Activated naive CD4-positive, alpha-beta T cell (primary cell): ENCODE measurements at places on chromosomes 11 and 22.
A peak's percentile ranks its signal among the peaks of the same experiment; 100 is the strongest.

- DNase-seq: no peak
These were observed 20.4 kb upstream of the LRRC55 start for GRCh38 chr11:57161351-57161750.

DNA sequence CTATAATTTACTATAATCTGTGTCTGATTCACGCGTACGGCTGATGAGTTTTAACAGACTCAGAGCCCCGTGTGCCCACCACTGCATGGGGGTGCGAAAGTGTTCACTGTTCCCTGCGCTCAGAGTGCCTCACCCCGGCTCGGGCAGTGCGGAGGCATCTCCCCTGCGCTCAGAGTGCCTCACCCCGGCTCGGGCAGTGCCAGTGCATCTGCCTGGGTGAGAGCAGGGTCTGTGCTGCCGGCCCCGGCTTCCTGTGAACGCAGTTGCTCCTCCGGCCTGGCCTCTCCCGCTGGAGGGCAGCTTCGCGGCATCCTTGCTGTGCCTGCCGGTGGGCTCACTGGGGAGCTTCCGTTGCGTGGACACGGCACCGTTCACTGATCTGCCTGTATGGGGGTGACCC is 14.2 kb downstream of the PTDSS2 start:
- DNase-seq: no peak

- DNase-seq: no peak
These were observed 198.2 kb downstream of the SWAP70 start for GRCh38 chr11:9861860-9862725.

DNA sequence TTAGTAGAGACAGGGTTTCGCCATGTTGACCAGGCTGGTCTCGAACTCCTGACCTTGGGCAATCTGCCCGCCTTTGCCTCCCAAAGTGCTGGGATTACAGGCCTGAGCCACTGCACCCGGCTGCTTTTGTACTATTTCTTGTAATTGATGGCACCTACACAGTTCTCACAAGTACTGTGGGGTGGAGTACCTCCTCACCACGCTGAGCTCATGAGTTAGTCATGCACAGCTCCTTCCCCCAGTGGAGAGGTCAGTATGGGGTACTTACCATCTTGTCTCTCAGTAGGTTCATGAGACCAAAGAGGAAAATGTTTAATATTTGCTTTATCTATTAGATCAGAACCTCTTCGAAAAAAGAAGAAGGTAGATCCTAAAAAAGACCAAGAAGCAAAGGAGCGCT is 2.1 kb downstream of the MRPL40 start:
- DNase-seq: no peak

GRCh38 chr22:20126284-20127029 is 5.1 kb upstream of the ZDHHC8 start:
- no peak for DNase-seq

GRCh38 chr11:1889224-1889930 is 2.3 kb downstream of the PRR33 start:
- no peak for DNase-seq

DNA sequence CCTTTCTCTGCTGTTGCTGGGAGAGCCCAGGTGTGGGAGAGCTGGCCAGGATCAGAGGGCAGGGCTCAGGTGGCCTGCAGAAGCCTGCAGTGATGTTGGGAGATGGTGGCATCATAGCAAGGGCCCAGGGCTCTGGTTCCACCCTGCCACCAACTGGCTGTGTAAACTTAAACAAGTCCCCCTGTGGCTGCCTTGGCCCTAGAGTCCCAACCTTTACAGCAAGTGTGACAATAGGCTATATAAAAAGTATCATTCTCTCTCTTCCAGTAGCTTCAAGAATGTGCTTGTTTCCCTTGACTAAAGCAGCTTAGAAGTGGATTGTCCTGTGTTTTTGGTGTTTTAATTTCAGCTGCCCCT is 201.8 kb upstream of the E2F8 start:
- DNase-seq: no peak

DNA sequence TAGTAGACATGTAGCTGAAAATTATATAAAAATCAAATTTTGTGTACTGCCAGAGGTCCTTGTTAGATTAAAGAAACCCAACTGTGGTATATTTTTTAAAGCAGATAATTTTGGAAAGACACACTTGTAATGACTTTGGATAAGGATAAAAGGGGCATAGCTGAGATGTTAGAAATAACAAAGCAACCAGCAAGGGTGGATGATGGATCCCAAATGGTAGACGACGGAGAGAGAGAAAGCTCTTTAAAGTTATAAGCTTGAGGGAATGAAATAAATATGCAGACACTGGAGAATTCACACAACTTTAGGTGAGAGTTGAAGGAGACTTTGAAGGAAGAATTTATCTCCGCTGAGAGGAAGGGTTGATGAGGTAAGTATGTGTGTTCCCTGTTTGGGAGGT is 10.6 kb downstream of the NCAM1 start:
- no peak for DNase-seq

DNA sequence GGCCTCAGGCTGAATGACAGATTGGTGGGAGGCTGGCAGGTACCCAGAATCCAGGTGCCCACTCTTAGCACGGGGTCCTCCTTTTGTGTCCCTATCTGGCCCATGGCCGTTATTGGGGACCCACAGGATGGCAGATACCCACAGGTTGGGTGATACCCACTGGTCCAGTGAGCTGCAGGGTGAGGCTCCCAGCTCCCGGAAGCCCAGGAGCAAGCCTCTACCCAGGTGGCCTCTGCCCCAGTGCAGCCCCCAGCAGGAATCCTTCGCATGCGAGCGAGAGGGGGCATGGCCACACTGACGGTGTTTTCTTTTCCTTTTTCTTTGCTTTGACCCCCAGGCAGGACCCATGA is 116.1 kb downstream of the PHF21B start:
- no peak for DNase-seq

GRCh38 chr22:41216984-41217383 is 11.9 kb downstream of the L3MBTL2 start:
- DNase-seq: no peak

DNA sequence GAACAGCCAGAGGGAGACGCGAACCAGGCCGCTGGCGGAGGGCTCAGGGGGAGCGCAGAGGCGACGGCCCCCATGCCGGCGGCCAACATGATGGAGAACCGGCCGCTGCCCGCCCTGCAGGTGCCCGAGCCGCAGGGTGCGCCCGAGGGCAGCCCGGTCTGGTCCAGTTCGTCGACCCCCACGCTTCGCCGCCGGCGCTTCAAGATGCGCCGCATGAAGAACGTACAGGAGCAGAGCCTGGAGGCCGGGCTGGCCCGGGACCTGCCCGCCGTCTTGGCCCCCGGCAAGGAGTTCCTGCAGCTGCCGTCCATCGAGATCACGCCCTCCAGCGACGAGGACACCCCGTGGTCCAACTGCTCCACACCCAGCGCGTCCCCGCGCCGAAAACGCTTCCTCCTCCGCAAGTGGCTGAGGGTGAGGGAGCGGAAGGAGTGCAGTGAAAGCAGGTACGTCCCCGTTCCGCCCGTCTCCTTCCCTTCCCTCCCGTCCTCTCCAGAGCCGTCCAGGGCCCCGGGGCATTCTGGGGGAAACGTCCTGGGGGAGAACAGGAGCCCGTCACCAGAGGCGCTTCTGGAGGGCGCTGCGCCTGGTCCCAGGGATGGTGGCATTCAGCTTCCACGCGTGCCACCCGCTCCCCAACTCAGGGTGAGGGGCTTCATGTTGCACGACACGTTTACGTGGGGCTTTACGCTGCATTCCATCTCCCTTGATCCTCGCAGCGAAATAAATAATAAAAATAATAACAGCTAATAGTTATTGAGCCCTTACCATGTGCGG is 840 bp downstream of the GRAMD1B start:
- DNase-seq: peak; percentile 30

DNA sequence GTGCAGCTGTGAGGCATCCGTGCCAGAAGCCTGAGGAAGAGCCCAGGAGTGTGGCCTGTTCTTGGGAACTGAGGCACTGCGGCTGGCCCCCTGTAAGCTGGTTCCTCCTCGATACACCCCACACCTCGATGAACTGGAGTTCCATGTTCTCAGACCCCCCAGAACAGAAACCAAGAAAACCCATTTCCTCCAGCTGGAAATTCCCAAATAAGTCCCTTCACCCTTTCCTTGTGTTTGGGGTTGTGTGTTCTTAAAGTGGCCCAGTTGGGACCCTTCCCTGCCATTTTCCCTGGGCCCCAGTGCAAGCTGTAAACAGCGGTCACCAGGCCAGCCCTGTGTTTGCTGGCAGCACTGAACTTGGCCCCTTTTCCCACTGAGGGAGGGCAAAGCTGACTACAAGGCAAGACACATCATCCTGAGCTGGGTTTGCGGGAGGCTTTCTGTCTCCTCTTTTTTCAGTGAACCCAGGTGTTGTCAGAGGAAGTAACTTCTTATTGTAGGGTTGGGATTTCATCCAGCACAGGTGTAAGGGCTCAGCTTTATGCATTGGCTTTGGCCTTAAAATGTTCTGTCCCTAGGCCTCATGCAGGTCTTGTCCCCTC is 60.1 kb upstream of the MPEG1 start:
- no peak for DNase-seq

DNA sequence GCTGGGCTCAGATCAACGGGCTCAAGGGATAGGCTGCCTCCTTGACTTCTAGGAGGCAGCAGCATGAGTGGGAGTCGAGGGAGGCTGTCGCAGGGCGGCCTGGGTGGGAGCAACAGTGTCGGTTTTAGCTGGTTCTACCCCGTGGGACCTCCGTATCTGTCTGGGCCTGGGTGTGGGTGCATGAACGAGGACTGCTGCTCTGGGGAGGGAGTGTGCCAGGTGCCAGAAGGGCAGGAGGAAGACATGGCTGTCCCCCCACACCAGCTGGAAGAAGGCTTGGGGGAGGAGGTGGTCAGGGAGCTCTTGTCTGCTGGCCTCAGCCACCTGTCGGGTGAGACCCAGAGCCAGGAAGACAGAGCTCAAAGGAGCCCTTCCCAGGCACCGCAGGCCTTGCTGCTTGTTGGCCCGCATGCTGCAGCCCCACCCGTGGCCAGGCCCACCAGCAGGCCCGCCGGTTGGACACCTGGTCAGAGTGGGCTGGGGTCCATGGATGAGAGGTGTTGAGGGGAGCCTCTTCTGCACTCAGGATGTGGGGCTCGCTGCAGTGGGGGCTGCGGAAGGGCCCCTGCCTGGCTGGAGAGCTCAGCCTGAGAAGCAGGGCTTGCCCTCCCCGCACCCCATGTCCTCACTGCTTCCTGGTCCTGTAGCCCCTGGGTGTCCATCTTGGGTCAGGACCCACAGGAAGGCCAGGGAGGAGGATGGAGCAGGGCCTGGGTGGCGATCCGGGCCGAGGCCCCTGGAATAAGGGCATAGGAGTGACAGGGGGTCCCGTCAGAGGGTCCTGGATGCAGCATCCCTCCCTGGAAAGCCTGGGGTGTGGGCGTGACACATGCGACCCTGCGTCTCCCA is 3.4 kb downstream of the CEND1 start:
- no peak for DNase-seq

- no peak for DNase-seq
These were observed 69.0 kb downstream of the UBASH3B start for GRCh38 chr11:122724520-122724919.

DNA sequence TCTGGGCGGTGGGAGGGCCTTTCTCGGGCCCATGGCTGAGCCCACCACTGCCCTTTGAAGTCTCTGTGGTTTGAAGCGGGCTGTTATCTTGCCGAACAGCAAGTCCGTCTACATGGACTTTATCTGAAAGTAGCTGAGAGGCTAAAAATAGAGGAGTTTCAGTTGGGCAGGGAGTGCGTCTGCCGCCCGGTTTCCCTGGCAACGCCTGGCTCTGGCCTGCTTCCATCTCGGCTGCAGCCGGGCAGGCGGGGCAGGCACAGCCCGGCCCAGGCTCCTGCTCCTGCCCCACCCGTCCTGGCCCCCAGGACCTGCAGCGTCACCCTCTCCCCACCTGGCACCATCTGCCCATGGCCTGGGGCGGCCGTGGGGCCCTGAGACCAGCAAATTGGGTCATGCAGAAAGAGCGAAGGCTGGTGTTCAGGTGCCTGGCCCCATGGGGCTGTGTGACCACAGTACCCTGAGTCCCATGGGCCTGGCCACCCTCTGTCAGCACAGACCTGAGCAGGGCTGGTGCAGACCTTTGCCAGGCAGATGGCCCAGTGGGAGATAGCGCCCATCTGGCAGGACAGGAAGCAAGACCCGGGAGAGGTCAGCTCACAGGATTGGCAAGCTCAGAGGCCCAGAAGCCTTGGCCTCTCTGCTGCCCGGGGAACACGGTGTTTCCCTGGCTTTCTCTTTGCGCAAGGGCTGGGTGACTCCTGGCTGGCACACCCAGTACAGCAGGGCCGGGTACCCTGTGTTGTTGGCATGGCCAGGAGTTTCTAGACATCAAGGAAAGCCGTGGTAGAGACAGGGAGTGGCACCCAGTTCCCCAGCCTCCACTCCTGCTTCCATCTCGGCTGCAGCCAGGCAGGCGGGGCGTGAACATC is 79.1 kb upstream of the KCNQ1OT1 start:
- DNase-seq: no peak

DNA sequence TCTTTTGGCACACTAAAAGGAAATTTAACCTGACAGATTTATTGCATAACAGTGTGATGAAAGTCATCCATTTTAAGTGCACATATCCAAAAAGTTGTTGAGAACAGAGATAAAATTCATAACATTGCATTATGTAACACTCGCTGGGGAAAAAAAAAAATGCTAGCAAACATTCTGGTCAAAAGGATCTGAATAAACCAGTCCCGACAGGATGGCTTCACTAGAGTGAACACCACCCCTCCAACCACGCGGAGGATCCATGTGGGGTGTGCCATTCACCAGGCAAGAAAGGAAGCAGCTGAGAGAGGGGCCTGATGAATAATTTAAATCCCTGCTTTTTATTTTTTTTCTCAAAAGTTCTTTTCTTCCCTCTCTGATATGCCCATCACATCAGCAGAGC is 258.7 kb downstream of the DCDC1 start:
- DNase-seq: no peak

DNA sequence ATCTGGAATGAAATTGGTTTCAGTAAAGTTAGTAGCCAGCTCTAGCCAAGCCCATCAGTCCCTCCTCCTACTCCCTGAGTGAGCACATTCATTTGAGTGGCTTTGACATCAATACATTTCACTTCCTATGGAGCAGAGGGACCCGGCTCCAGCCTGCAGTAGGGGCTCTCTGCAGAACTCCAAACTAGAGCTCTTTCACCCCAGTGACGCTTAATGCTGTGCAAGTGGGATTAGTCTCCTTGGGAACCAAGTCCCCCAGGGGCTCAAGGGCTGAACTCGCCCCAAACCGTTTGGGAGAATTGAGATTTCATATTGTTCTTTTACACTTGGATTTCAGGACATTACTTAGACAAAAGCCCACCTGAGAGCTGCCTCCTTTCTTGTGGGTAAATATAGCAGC is 4.4 kb upstream of the FAM181B start:
- no peak for DNase-seq

- DNase-seq: no peak
These were observed 18.2 kb downstream of the ADM start for GRCh38 chr11:10322830-10323792.

- no peak for DNase-seq
These were observed 8.3 kb downstream of the SMTN start for GRCh38 chr22:31089160-31090100.

GRCh38 chr22:36196254-36197064 is 5.2 kb downstream of the APOL4 start:
- DNase-seq: no peak

- no peak for DNase-seq
These were observed 29.8 kb downstream of the LMO1 start for GRCh38 chr11:8233691-8234424.
